T-cell (primary cell): ENCODE measurements at places on chromosomes 6 and 20.

- no peak overlapping the region for H3K4me3 ChIP-seq
- H3K27me3 ChIP-seq, result peaks cover 8% of the 10 kb centered on the region
- H3K36me3 ChIP-seq, result no peaks in the 10 kb centered on the region
- no peaks in the 10 kb centered on the region for H3K4me1 ChIP-seq
Measured at GRCh38 chr6:113654396-113654795, 202.7 kb upstream of the MARCKS start.

GRCh38 chr6:125107896-125108295 lies 45.7 kb upstream of the TPD52L1 start:
- H3K27ac ChIP-seq, result no peak overlapping the region
- H3K4me1 ChIP-seq, result no peaks in the 10 kb centered on the region
- H3K36me3 ChIP-seq, result no peaks in the 10 kb centered on the region
- no peaks in the 10 kb centered on the region for H3K27me3 ChIP-seq

DNA sequence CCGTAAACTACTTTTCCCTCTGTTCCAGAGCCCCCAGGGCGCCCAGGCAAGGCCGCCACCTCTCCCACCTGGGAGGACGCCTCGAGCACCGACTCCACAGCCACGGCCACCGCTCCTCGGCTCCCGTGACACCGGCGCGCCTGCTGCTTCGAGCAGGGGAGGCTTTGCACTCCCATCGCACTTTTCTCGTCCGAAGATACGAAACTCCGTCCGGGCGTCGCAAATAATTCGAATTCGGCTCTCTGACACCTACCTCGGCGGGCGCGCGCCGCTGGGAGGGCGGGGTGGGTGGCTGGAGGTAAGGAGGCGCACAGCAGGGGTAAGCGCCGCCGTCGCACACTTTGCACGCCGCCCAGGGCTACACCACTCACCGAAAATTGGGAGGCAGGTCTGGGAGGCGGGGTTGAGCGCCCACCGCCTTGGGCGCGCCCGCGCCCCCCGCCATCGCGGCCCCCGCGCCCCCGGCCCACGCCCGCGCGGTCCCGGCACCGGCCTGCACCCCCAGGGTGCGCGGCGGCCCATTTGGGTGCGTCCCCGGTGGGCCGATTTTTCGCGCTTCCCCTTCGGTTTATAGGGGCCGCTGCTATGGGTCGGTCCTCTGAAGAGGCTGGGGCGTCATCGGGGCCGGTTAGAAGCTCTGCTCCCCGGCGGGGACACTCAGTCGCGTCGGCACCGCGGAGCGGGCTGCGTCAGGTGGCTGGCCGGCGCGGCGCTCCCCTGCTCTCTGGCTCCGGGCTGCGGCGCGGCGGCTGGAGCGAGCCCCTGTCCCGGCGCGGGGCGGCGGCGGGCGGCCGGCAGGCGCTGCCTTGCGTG lies 36.2 kb downstream of the GNAS start:
- peaks cover 16% of the 10 kb centered on the region for H3K4me1 ChIP-seq
- DNase-seq, result peak; percentile 84
- peak overlapping the region; percentile 68 for H3K27ac ChIP-seq
- peak overlapping the region; percentile 73 for H3K4me3 ChIP-seq

DNA sequence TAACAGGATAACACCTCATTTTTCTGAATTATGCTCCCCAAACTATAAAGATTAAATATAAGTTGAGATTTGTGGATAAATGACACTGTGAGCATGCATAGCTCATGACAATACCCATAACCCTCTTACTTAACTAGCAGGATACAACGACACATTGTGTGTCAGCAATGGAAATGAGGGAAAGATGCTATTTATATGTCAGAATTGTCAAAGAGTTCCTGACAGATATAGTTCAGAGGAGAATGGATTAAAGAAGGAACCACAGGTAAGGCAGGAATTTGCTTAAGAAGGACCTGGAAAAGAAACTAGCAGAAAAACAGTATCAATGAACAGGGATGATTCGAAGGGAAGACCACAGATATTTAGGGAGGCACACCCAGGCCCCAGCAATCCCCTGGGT lies 591.0 kb downstream of the DHX35 start:
- H3K27me3 ChIP-seq, result no peaks in the 10 kb centered on the region
- DNase-seq, result no peak
- no peak overlapping the region for H3K4me3 ChIP-seq
- no peaks in the 10 kb centered on the region for H3K36me3 ChIP-seq
- no peaks in the 10 kb centered on the region for H3K4me1 ChIP-seq

- no peak overlapping the region for H3K27ac ChIP-seq
- no peaks in the 10 kb centered on the region for H3K36me3 ChIP-seq
Measured at GRCh38 chr6:41470029-41470330, 76.2 kb upstream of the FOXP4 start.

GRCh38 chr6:162856885-162857284 lies 129.1 kb downstream of the PACRG start:
- H3K36me3 ChIP-seq, result no peaks in the 10 kb centered on the region
- H3K4me1 ChIP-seq, result no peaks in the 10 kb centered on the region
- H3K4me3 ChIP-seq, result no peak overlapping the region
- DNase-seq, result no peak
- peaks cover 6% of the 10 kb centered on the region for H3K27me3 ChIP-seq

DNA sequence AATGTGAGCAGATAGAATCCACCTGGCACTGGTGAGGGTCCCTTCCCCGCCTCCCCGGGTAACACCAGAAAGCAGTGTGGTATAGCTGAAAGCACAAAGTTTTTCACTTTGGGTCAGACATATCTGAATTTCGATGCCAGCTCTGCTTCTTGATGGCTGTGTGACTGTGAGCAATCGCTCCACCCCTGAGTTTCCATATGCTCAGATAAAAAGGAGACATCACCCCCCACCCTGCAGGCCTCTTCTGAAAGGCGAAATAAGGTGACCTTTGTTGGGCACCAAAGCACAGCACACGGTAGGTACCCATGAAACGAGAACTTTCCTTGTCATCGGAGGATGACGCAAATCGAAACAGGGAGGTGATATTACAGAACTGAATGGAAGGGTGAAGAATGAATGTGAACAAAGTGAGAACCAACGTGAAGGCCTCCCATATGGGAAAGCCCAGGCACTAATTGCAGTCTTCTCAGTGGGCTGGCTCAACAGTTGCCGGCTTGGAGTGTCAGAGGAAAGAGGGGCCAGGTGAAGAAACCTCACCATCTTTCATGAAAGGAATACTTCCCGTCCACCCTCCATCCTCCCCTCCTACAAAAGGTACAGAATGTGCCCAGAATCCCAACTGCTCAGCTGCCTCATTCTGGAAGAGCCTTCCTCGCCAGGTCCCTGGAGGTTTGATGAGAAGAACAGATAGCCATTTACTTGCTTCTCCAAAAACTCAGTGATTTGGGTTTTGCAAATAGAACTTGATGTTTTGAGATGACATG lies 61.8 kb downstream of the NFATC2 start:
- H3K27me3 ChIP-seq, result no peaks in the 10 kb centered on the region
- H3K4me1 ChIP-seq, result peaks cover 4% of the 10 kb centered on the region
- peaks cover 37% of the 10 kb centered on the region for H3K36me3 ChIP-seq
- no peak for DNase-seq
- H3K27ac ChIP-seq, result peak overlapping the region; percentile 57

DNA sequence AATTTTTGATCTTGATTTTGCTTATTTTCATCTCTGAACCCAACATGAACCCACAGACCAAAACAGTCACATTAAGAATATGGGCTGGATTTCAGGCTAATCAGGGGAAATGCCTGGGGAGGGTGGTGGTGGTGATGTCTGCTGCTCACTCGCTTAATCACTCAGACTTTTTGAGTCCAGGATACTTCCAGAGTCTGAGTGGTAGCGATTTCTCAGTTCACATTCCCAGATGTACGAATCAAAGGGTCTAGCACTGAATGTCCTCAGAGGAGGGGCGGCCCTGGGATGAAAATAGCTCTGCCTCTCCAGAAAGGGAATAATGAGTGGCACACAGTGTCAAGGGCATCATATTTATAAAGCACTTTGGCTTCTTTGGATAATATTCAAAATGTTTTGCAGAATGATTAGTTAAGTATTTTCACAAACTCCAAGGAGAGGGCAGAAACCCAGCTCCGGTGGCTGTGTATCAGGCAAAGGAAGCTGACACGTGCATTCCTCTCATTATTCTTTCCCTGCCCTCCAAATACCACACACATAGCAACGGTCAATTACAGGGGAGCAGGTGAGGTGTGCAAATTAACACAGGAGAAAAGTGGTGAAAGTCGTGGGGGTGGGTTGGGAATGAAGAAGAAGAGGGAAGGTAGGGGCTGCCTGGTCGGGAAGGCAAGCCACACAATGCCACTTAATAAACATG lies 345.2 kb upstream of the RSPO3 start:
- DNase-seq, result no peak
- no peaks in the 10 kb centered on the region for H3K27me3 ChIP-seq
- no peak overlapping the region for H3K4me3 ChIP-seq
- no peaks in the 10 kb centered on the region for H3K4me1 ChIP-seq
